ENCODE measurements at places on chromosomes 3 and 15. TPM values are rescaled to one million over a fixed set of nuclear protein-coding genes. Genes with fewer than 3 reads are reported as not detected.

DNA sequence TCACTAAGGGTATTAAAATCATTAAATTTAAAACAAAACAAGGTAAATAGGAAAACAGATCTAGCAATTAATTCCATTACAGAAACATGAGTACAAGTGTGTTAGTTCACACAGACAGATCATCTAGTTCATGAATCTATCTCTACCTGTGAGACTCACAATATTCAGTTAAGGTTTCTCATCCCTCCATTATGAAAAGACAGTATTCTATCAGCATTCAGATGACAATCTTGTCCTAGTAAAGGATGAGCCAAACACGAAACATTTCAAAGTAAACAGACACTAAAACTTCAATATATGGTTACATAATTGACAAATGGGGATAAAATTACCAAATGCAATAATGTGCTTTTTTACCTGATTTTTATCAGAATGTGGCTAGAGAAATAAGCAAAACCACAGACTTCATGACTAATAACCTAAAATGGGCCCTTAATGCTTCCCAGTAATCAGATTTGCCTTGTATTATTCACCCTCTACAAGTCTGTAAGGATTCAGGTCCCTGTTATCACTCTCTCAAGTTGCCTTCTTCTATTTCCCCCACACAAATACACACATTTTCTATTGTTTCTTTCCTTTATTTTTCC, 126.8 kb downstream of the DLG1 start:
- no peak overlapping the region for H3K4me3 ChIP-seq
- H3K4me1 ChIP-seq: no peaks in the 10 kb centered on the region
- H3K27ac ChIP-seq: no peak overlapping the region
- H3K36me3 ChIP-seq: no peaks in the 10 kb centered on the region

DNA sequence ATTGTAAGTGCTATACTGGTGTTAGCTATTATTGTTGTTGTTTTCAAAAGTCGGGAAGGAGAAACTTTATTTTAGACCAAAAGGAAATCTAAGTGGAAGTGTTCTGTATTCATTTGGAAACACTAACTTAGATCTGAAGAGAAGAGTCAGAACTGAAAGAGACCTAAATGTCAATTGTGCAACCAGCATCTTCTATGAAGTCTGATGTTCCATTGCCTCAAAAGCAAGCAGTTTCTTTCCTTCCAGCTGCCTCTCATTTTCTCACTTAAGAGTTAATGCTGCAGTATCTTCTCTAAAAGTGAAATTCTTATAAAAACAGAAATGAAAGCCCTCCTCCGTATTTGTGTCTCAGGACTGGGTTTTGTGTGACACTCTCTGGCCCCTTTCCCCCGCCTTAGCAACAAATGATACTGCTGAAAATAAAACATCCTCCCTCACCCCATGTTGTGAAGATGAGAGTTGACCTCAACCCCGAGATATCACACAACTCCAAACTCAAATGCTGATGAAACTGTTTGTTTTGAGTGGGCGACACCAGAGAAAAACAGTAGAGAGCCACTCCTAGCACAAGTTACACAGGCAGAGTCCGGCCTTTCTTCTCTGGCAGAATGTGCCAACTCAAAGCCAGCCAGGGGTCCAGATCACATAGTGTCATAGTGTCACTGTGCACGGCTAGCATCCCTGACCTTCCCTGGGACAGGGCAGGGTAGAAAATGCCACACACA, 48.9 kb downstream of the GLDN start:
- H3K27ac ChIP-seq: no peak overlapping the region
- no peak for DNase-seq
- H3K36me3 ChIP-seq: no peaks in the 10 kb centered on the region

Gene SLC22A13
- total RNA-seq: not detected

- DNase-seq: no peak
- H3K27me3 ChIP-seq: no peaks in the 10 kb centered on the region
- H3K27ac ChIP-seq: no peak overlapping the region
- H3K4me1 ChIP-seq: peaks cover 11% of the 10 kb centered on the region
- no peaks in the 10 kb centered on the region for H3K36me3 ChIP-seq
Measured at GRCh38 chr3:42984701-42985100, 5.6 kb downstream of the GASK1A start.

DNA sequence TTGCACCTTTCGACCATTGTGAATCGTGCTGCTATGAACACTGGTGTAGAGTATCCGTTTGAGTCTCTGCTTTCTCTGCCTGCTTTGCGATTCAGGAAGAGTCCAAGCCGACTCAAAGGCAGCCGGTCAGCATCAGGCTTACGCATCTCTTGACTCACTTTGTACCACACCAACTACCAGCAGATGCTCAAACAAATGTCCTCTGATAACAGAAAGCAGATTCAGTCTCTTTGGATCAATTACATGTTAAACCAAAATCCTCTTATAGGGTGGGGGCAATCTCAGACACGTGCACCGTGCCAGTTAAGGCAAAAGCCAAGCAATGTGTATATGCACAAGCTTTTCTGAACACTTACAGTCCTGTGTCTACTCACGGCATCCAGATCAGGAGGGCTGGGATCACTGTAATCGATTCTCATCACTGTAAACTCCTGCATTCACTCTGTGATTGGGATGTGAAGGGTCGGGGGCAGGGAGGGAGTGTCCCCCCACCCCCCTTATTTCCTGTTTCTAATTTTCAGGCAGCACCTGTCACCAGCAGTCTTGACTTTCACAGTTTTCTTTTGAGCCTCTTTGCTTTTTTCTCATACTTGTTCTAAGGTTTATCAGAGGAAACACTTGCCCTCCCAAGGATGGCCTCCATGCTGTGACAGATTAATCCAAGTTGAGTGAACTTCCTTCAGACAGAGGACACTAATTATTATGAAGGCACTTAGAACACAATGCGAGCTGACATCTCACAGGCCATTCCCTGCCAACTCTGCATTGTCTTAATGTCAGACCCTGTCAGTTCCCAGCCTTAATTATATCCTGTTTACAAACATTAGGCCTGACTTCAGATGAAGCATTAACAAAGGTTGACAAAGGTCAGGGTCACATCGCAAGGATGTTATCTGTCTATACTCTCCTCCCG, 153.5 kb downstream of the MECOM start:
- no peak for DNase-seq
- H3K4me1 ChIP-seq: no peaks in the 10 kb centered on the region
- no peaks in the 10 kb centered on the region for H3K36me3 ChIP-seq
- no peak overlapping the region for H3K4me3 ChIP-seq

DNA sequence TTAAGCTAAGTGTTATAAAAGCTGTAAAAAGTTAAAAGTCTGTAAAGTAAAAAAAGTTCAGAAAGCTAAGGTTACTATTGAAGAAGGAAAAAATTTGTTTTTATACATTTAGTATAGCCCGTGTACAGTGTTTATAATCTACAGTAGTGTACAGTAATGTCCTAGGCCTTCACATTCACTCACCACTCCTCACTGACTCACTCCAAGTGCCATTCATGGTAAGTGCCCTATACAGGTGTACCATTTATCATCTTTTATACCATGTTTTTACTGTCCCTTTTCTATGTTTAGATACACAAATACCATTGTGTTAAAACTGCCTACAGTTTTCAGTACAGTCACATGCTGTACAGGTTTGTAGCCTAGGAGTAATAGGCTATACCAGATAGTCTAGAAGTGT, 8.8 kb downstream of the CCDC71 start:
- DNase-seq: no peak
- H3K4me1 ChIP-seq: no peaks in the 10 kb centered on the region
- no peaks in the 10 kb centered on the region for H3K36me3 ChIP-seq
- no peaks in the 10 kb centered on the region for H3K27me3 ChIP-seq

DNA sequence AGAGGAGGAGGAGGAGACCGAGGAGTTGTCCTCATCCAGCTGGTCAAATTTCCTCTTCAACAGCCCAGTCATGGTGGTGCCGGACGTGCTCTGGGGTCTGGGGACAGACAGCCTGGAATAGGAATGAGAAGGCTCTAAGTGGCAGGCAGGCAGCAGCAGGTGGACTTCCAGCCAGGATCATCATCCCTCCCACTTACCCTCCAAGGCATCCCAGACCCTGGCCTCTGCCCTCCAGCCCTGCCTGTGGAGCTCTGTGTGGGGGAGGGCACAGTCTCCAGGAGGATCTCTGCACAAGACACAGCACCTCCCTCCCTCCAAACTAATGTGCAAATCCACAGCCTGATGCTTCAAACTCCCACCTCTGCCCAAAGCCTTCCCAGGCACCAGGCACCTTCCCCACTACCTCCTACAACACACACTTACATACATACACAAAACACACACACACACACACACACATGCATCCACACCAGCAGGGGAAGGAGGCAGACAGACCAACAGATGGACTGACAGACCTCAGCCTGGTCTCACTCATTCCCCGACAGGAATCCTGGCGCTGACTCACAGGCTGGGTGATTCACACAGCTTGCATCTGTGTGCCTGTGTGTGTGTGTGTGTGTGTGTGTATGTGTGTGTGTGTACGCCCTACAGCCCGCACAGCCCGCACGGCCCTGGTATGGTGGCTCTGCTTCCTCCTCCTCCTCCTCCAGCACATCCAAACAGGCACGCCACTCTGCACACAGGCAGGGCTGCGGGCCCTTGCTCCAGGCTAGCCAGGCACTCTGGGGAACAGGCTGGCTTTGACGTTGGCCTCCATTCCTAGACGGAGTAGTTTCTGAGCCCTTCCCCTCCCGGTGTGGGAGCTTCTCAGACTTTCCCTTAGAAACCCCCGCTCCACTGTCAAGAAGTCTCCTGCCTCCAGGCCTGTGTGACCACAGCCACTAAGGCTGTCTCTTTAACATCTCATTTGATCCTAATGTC, 6.5 kb downstream of the CSRNP1 start:
- no peak overlapping the region for H3K4me3 ChIP-seq
- H3K27ac ChIP-seq: peak overlapping the region; percentile 70
- no peaks in the 10 kb centered on the region for H3K27me3 ChIP-seq
- H3K4me1 ChIP-seq: peaks cover 63% of the 10 kb centered on the region
- peak; percentile 83 for DNase-seq
- peaks cover 40% of the 10 kb centered on the region for H3K36me3 ChIP-seq

- no peaks in the 10 kb centered on the region for H3K36me3 ChIP-seq
- DNase-seq: peak; percentile 95
- H3K27me3 ChIP-seq: no peaks in the 10 kb centered on the region
- H3K4me1 ChIP-seq: no peaks in the 10 kb centered on the region
- peak within 1 kb of the TSS; percentile 84 for H3K27ac ChIP-seq
Measured at GRCh38 chr3:44861412-44862225, at the start of gene TMEM42. Gene TMEM42, plus strand, starts transcription at chr3:44861912. Its CDS starts 13 bp downstream, at chr3:44861925.

DNA sequence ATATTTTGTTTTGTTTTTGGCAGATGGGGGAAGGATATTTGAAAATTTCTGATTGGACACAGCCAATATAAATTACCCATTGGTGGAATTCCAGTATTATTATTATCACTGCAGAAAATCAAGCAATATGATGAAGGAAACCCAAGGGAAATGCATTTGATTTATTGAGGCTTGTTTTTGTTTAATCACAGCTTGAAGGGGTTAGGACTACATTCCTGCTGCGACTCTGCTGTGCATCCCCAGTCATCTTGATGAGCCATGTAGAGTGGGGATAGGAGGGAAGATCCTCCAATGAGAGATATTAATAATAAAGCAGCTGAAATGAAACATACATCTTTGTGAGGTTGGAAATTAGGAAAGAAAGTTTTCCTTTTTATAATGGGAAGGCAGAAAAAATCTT, 208.6 kb downstream of the GAP43 start:
- no peak overlapping the region for H3K4me3 ChIP-seq
- no peaks in the 10 kb centered on the region for H3K36me3 ChIP-seq
- DNase-seq: no peak
- H3K4me1 ChIP-seq: no peaks in the 10 kb centered on the region
- H3K27me3 ChIP-seq: no peaks in the 10 kb centered on the region

Data from right lobe of liver (tissue), 6 donors.